ENCODE measurements at places on chromosomes 2 and 18.

DNA sequence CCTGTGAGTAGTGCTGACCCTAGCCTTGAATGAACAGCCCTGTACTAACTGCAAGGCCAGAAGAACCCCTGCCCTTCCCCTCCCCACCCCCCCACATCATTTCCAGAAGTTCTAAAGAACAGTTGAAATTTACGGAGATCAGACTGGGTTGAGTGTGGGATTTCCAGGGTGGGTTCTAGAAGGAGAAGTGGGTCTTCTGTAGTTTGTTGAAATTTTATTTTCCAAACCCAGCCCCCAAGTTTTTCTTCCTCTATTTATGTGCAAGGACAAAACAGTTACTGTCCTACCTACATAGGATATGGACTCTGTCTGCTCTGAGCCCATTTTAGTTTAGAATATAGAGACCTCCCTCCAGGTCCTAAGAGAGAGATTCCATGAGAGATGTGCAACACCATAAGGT is 26.3 kb upstream of the CASP10 start:
- DNase-seq = no peak

DNA sequence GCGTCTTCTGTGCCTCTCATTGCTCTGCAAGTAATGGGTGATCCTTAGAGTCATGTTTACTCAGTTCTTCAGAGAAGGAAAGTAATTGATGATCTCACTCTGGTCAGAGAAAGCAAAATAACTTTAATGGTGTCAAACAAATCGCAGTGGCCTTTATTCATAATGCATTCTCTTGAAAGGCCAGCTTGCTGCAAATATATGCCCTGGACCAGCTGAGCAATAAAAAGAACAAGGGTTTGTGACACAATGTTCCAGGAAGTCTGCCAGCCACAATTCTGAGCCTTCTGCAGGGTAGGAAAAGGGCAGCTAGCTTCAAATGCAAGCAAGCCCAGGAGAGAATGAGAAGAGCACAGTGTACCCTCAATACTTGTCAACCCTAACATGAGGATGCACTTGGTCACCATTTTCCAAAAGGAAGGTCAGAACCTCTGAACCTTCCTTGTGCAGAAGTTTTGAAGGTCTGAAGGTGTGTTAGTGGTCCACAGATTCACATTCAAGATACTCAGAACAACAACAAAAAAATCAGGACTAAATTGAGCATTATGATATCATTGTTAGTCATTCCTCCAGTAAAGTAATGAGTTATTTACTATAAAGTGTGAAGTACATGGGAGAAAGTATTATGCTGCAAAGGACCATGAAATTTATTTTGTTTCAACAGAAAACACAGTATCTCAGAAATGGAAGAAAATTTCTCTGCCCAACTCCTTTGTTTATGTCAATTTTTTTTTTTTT is 355.6 kb downstream of the PAX3 start:
- DNase-seq = peak; percentile 34

GRCh38 chr2:184644685-184645084 is 46.4 kb downstream of the ZNF804A start:
- peak; percentile 18 for DNase-seq

- no peak for DNase-seq
Observed at GRCh38 chr2:26197516-26197915, 24.6 kb downstream of the GAREM2 start.

DNA sequence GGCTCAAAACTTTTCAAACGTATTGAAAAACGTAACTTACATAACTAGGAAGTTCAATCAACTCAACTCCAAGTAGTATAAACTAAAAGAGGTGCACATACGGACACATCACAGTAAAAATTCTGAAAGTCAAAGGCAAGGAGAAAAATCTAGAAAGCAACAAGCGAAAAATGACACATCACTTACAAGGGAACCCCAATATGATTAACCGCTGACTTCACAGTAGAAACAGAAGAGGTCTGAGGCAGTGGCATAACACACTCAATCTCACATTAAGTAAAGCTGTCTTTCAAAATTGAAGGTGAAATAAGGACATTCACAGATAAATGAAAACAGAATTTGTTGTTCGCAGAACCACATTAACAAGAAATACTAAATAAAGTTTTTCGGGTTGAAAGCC is 32.7 kb downstream of the PPP4R1 start:
- DNase-seq = no peak

All from tongue (tissue), 3 donors.